Left colon (tissue), 2 donors: ENCODE measurements at places on chromosomes 1 and 21. TPM values are rescaled to one million over a fixed set of nuclear protein-coding genes. Genes with fewer than 3 reads are reported as not detected.

TNFRSF4 gene
- total RNA-seq = 1.3 TPM

- no peak for DNase-seq
Observed at GRCh38 chr1:10856176-10856683, 59.8 kb upstream of the CASZ1 start.

DNA sequence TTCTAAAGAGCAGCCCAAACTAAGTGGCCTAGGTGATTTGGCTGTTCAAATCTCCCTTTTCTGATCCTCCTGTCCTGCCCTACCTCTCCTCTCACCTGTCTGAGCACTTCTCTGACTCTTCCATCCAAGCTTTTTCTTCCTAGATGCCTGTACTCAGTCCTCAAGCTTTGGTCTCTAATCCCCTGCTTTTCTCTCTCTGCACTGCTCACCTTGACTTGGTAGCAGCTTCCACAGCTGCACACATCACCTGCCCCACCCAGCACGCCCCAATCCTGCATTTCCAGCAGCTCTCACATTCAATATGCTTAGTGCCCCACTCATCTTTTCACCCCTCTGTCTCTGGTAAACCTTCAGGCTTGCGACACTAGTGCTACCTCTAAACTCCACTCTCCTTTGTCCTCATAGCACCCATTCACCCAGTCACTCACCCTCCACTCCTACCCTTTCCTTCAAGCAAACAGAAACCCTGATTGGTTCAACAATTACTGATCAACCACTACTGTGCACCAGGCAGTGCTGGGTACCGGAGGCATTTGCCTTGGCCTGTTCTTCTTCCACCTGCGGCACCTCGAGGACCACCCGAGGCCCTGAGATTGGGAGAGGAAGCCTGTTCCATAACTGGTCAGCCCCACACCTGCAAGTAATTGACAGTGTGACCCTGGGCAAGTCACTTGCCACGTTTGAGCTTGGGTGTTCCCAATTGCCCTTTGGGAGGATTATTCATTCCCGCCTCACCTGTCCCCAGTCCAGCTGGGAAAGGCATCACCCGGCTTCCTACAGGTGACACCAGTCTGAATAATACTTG lies 136.1 kb upstream of the EDN2 start:
- DNase-seq = no peak

- DNase-seq = no peak
Observed at GRCh38 chr1:232737917-232738316, 67.3 kb upstream of the MAP10 start.

GRCh38 chr1:206631085-206631509 lies 4.2 kb upstream of the DYRK3 start:
- DNase-seq = peak; percentile 61

DNA sequence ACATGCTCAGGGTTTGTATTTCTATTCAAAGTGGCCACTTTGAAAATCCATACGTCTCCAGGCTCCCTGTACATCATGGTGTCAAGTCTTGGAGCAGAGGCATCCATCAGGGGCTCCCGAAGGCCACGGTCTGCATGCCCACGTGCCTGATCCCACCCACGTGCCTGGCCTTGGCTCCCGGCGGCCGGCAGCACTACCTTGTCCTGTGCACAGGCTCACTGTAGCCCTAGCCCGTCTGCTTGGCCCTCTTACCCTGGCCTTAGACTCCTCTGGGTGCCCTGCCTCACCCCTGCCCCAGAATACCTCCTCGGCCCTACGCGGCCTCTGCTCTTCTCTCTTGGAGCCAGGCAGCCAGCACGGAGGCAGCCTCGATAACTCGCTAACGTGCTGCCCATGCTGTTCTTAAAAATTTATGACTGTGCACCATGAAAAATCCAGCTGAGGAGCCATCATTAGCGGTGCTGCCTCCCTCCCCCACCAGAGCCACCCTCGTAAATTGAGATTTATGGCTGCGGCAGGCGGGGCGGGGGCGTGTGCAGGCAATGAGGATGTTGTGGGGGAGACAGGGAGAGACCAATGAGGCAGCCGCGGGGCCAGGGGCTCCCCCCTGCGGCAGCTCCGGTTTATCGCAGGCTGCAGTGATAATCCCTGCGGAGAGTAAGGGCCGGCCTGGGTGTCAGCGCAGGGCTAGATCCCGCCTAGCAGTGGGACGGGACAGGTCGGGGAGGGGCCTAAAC lies 24.6 kb downstream of the DMAP1 start:
- peak; percentile 84 for DNase-seq
